NCI-H1092 (cell line): ENCODE measurements at places on chromosomes 12 and 14.
A peak's percentile ranks its signal among the peaks of the same experiment; 100 is the strongest.

DNA sequence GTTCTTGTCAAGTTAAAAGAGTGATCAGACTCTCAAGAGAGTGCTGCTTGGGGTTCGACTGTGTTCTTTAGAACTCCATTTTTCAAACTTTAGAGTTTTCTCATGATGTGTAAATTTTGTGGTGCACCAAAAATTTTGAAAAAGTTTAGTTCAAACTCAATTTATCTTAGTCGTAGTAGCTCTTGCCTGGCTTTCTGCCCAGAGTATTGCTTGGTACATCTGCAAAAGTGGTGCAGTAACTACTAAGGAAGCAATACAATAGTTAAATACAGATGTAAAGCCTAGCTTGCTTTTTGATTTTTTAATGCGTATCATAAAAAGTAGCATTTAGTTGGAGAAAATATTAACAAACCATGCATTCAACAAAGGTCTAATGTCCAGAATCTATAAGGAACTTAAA is 9.5 kb upstream of the CCDC91 start:
- DNase-seq = no peak

GRCh38 chr14:44963044-44963528 is 1.1 kb downstream of the TOGARAM1 start:
- no peak for DNase-seq

GRCh38 chr12:43540470-43540869 is 11.5 kb downstream of the ADAMTS20 start:
- DNase-seq = no peak

- peak; percentile 12 for DNase-seq
Measured at GRCh38 chr12:753611-754472, 1.5 kb downstream of the WNK1 start.
